Cardiac septum (tissue), 1 donor: ENCODE measurements at places on chromosomes 5 and 9.

GRCh38 chr9:81871695-81872094 is 56.5 kb upstream of the SPATA31D4 start:
- DNase-seq, result no peak

DNA sequence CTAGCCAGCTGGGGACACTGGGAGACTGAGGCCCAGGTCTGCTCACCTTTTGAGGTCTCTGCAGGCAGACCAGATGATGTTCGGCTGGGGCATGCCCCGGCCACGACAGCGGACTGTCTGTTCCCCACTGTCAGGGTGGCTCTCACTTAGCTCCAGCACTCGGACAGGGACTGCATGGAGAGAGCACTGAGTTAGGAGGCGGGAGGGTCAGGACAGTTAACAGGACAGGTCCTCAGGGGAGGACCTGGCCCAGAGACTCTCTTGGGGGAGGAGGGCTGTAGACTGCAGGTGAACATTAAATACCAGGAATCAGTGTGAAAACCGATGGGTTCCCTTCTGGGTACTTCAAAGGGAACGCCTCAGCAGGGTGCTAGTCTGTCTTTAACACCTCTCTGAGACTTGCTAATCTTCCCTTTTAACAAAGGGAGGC is 25.1 kb downstream of the PDGFRB start:
- DNase-seq, result no peak

DNA sequence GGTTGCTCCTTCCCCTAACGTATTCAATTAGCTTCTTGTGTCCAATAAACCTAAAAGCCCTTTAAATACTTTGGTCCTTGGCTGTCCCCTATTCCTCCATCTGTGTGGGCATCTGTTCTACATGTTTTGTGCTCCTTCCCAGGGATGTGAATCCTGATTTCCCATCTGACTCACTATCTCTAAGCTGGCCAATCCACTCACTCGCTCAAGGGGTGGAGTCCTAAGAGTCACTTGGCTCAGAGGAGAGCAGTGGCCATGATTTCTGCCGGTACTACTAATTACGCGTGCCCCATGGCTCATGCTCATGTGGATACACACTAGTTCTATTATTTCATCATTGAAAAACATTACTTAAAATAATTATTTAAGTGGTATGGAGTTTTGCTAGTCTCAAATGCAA is 89.6 kb downstream of the TAF11L14 start:
- no peak for DNase-seq

- DNase-seq, result no peak
These were observed 35.8 kb downstream of the PTCH1 start for GRCh38 chr9:95481000-95481399.

DNA sequence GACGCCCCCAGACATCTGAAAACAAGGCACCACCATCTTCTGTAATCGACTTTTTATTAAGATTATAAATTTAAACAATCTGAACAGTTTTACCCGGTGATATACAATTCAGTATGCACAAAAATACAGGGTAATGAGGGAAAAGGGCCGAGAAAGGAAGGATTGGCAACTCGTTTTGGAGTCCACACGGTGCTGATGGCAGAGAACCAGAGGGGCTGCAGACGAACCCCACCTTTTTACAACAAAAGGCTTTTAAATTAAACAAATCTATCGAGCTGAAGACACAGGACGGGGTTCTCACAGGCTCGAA is 2.6 kb downstream of the IER5L start:
- DNase-seq, result no peak

- no peak for DNase-seq
These were observed 26.1 kb downstream of the PLPPR1 start for GRCh38 chr9:101054657-101055056.

- DNase-seq, result peak; percentile 81
These were observed 226.5 kb upstream of the MAP3K1 start for GRCh38 chr5:56588636-56589480.

DNA sequence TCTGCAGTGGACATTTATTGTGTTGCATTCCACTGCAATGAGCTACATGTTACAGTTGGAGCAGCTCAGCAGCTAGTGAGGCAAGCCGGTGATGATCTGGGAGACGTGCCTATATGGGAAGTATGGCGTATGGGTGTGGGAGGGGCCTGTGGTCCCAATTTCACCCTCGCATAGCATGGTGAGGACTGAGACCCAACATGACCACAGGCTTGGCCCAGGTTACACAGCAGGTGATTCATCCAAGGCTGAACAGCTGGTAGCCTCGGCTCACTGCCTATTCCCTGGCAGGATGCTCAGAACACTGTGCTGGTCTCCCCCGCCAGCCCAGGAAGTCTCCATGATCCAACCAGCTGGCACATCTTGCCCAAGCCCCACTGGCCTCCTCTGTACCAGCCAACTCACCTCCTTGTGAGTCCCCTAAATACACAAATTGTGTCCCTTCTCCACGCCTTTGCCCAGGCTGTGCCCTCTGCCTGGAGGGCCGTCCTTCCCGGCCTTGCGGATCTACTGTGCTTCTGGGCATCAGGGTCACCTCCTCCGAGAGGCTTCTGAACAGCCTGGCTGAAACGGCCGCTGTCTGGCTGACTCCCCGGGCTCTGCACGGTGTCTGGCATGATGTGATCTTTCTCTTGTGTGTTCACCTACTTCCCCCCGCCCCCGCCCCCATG is 81.4 kb downstream of the NSUN2 start:
- no peak for DNase-seq

- no peak for DNase-seq
These were observed 3.5 kb downstream of the FOXB2 start for GRCh38 chr9:77022783-77023440.

DNA sequence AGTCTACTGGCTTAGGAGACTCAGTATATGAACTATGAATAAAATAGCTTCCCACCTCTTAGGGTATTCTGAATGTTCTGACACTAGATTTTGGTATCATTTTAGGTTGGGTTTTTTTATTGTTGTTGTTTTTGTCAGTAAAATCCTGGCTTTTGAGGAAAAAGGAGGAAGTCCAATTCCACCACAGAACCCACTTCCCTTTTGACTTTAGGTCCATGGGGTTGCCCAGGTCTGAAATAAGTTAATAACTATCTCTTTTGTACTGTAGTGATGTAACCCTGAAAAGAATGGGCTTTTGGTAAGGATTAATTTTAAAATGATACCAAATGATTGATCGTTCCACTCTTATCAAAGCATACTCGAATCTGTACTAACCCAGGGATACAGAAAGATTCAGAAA is 29.1 kb upstream of the IL12B start:
- DNase-seq, result no peak

DNA sequence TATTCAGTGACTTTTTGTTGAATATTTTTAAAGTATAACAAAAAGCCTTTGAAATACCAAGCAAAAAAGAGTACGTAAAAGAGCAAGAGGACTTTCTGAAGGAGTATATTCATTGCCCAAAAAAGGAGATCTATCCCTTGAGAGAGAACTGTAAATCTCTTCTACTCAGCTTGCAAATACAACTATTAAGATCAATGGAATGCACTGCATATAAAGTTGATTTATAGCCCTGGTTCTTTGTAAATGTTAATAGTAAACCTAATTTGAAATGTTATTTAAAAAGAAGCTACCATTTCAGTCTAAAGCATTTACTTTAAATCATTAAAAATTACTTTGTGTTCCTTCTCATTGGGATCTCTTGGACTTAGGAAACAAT is 168.1 kb downstream of the PDE4D start:
- DNase-seq, result no peak

GRCh38 chr9:102038006-102038405 is 299.6 kb upstream of the GRIN3A start:
- no peak for DNase-seq

DNA sequence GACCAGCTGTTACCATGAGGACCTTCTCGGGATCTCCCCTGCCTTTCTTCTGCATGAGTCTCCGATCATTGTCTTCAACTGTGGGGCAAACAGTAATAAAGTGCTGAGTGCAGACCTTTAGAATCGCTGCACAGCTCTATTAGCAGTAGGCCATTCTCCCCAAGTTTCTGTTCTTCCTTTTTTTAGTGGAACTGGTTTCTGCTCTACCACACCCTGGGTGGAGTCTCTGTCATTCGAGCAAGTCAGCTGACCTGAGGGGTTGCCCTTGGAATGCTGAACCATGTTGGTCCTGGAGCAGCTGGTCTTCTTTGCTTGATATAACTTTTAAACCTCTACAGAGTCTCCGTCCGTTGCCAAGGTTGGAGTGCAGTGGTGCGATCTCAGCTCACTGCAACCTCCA is 33.4 kb upstream of the GNPDA1 start:
- DNase-seq, result no peak

DNA sequence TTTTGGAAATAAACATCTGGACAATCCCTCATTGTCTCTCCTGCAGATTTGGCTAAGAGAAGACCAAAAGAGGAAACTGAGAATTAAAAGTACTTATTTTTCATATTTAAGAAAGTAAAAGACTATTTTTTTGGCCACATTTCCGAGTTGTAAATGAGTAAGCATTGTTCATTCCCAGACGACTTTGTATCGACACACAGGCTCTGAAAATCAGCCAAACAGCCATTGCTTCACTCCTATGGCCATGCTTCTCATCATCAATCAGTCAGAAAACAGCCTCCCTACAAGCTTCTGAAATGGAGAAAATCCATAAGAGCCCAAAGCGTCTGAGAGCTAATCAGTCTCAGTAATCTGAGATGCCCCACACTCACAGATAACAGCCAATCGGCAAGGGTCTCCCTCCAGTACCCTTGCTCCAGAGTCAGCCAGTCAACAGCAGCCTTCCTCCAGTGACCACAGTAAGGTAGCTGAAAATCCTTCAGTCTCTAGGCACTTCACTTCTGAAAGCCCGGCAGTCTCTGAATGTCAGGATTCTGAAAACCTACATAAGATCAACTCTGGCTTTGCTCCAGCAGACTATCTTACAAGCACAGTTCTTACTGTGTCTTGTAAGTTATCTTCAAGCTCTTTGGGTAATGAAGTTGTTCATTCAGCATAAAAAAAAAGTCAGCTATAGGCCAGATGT is 30.9 kb downstream of the CDO1 start:
- no peak for DNase-seq

DNA sequence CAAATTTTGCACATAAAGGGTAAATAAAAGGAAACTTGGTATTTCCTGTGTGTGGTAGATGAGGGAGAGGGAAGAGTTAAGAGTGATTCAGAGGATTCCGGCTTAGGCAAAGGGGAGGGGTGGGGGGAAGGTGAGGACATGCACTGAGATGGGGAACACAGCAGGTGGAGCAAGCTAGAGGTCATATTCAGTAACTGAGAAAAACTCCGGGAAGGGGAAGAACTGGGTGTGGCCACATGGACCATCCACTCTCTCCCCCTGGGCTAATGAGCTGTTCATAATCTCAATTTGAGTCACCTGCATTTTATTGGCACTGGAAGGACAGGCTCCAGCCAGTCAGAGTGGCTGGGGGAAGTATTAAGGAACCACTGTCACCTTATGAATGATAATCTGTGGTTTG is 45.1 kb upstream of the UGCG start:
- DNase-seq, result no peak

DNA sequence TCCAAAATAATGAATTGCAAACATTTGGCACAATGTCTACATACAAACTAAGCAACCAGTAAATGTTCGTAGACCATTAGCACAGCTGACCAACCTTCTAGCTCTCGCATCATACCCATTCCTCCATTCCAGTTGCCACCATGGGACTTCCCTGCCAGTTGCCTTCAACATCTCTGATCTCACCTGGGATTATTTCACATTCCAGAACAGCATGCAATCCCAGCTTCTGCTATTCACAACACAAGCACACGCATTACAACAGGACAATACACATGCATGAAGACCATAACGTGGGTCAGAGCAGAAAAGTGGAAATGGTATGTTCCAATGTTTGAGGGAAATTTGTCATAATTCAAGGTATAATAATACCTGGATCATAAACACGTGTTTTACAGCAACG is 848.2 kb upstream of the DMAC1 start:
- no peak for DNase-seq

DNA sequence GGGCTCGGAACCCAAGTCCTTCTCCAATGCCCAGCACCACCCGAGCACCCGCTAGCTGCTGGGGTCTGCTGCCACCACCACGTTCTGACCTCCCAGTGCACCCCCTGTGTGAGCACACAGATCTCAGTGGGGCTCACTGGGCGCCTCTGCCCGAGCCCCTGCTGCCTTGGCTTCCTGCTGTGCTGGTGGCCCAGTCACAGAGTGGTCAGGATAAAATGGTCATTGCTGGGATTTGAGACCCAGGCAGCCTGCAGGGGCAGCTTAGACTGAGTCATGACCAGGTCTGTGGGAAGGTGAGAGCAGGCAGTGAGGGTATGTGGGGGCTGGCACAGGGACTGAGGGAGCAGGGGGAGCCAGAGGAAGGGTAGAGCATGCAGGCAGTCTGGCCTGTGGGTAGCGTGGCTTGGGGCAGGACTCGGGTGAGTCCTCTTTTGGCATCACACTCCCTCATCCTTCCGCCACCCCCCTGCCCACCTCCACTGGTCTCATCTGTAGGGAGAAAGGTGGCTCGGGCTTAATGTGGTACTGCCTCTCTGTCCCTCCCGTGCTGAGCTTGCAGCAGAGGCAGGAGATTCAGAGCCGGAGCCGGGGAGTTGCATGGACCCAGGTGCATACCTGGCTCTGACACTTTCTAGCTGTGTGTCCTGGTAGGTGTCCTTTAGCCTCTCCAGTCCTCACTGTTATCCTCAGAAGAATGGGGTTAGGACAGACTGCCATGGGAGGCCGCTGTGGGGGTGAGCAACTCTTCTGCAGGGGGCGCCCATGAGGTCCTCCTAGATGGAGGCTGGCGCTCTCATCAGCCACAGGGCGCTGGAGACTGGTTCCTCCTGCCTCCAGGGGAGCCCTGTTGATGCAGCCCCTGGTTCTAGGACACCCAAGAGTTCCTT is 32.1 kb downstream of the USP20 start:
- DNase-seq, result no peak

DNA sequence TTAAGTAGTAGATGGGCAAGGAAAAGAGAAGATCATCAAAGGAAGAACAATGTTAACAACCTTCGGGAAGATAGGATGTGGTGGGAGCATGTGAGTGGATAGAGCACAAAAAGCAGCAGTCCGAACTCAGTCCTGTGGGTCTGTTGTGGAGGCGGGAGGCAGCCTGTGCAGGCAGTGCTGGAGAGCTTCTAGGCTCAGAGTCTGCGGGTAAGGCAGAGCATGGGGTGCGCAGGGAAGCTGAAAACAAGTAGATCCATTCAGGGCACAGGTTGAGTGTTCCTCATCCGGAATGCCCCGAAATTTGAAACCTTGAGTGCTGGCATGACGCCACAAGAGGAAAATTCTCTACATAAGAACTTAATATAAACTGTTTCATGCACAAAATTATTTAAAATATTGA is 84.9 kb downstream of the PPIC start:
- no peak for DNase-seq

- DNase-seq, result no peak
These were observed 1280.6 kb upstream of the ACO1 start for GRCh38 chr9:31103836-31104235.

DNA sequence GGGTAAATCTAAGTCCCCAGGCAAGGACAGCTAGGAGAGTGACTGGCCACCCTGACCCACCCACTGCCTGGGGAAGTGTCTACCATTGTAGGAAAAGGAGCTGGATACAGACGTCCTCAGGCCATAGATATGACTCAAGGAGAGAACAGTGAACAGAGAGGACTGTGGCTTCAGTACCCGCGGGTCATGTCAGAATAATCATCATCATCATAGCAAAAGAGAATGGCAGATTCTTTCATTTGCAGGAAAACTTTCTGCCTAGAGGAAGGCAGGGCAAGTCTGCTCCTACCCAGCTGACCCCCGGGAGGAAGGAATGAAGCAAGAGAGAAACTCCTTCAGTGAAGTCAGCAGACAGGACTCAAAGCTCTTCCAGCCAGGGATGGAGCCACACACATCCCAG is 52.2 kb upstream of the UBTD2 start:
- no peak for DNase-seq

- DNase-seq, result no peak
These were observed 6.9 kb upstream of the DMRT3 start for GRCh38 chr9:969310-970150.

GRCh38 chr9:76887951-76888350 is 18.0 kb downstream of the PRUNE2 start:
- DNase-seq, result no peak
